ENCODE measurements at places on chromosomes 2 and 18.

- DNase-seq, result no peak
These were observed 172.4 kb upstream of the SPOPL start for GRCh38 chr2:138329162-138329561.

GRCh38 chr18:46588971-46589660 lies 67.9 kb downstream of the LOXHD1 start:
- no peak for DNase-seq

DNA sequence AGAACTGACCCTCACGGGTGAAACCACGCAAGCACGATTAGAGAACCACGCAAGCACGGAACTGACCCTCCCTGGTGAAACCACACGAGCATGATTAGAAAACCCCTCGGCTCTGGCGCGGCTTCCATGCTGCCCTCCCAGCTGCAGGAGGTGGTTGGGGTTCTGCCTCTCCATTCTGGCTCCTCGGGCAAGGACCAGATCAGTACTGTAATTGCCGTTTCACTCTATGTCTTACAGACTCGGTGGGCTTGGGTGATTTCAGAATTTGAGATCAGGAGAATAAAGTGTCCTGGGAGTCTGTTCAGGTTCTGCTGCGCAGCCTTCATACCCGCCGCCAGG lies 58.3 kb upstream of the KCNG2 start:
- no peak for DNase-seq

DNA sequence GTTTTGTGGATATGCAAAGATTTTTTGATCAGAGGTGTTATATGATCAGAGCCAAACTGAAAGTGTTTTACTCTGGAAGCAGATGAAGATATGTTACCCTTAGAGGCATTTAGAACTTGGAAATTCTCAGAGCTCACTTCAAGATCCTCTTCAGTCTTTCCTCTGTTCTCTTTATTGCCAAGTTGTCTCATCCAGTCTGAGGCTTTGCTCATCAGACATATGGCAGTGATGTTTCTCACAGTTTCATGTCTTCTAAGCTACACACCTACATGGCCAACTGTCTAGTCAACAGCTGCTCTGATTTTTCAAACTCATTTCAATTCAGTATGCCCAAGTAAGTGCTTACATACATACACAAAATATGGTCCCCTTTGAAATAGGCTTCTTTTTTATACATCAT lies 1504.3 kb upstream of the PIK3C3 start:
- DNase-seq, result no peak

- no peak for DNase-seq
These were observed 36.6 kb downstream of the TTC32 start for GRCh38 chr2:19865151-19865550.
